ENCODE measurements at places on chromosomes 16 and 17.

GRCh38 chr17:80277751-80278671, 17.4 kb downstream of the RNF213 start:
- DNase-seq = no peak

DNA sequence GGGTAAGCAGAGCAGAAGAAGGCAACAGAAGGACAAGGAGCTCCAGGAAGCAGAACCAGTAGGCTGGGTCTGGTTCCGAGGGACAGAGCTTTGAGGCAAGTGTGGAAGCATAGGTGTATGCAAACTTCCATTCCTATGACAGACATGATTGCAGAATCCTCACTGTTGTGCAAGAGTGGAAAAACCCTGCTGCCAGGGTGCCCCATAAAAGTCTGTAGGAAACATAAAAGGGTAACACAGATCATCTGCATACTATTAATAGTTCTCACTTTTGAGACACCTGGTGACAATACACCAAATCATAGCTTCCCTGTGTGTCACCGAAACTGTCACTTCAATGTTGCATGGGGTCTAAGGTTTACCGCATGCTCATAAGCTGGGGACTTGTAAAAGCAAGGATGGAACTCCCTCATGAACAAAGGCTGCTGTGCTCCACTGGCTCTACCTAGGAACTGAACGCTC, 39.7 kb downstream of the ARHGAP17 start:
- no peak for DNase-seq

GRCh38 chr16:85698935-85699558, 10.3 kb upstream of the GINS2 start:
- no peak for DNase-seq

DNA sequence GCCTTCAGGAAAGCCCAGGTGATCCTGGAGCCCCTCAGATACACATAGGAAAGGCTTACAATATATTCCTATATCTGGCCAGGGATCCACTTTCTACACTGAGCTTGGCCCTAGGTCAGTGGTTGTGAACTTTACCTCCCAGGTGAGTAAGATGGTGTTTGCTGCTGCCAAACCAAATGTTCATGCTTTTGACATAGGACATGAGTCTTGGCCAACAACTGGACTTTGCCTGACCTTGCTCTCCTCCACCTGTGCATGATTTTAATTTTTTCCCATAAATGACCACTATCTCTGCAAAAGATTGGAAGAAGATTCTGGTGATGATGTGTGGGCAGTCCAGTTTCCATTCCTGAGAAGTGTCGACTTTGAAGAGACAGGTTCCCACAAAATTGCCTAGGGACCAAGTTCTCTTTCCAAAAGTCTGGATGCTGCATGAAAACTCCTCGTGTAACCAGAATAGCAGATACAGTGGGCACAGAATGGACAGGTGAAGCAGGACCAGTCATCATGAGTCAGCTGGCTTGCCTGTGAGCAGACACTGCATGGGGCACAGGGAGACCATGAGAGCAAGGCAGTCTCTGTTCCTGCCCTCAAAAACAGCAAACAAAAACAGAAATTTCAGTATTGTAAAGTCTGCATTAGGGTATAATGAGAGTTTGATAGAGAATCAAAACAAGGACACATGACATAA, 226.4 kb upstream of the MON1B start:
- no peak for DNase-seq

DNA sequence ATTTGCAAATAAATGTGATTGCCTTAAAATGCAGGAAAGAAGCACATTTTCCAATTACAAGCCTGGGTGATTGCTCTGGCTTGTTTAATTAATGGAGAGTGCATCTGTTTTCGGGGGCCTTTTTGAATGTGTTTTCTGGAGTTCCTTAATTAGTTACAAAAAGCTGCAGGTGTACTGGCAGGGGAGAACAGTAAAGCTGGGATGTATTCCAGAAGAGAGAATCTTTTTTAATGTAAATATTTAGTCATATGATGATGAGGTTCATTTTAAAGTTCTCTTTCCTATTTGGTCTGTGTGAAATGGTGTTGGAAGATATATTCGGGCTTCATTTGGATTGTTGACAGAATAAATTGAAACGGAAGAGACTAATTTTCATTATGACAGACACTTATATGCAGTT, 70.9 kb upstream of the N4BP1 start:
- DNase-seq = no peak

- DNase-seq = peak; percentile 53
Measured at GRCh38 chr17:36533935-36534839, 481 bp downstream of the MYO19 start.

GRCh38 chr17:59221159-59221847, 992 bp downstream of the GDPD1 start:
- DNase-seq = no peak

All from fibroblast of mammary gland (primary cell).